NT2/D1 (cell line): ENCODE measurements at places on chromosomes 3 and 15.
A peak's percentile ranks its signal among the peaks of the same experiment; 100 is the strongest.

GRCh38 chr15:70799667-70800450 lies 36.5 kb upstream of the UACA start:
- DNase-seq: no peak

DNA sequence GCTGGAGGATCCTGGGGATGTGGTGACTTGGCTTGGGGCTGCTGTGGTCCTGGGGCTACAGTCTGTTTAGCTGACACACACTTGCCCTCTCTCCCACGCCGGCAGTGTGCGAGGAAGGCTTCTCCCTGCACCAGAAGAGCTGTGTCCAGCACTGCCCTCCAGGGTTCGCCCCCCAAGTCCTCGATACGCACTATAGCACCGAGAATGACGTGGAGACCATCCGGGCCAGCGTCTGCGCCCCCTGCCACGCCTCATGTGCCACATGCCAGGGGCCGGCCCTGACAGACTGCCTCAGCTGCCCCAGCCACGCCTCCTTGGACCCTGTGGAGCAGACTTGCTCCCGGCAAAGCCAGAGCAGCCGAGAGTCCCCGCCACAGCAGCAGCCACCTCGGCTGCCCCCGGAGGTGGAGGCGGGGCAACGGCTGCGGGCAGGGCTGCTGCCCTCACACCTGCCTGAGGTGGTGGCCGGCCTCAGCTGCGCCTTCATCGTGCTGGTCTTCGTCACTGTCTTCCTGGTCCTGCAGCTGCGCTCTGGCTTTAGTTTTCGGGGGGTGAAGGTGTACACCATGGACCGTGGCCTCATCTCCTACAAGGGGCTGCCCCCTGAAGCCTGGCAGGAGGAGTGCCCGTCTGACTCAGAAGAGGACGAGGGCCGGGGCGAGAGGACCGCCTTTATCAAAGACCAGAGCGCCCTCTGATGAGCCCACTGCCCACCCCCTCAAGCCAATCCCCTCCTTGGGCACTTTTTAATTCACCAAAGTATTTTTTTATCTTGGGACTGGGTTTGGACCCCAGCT lies 2.9 kb upstream of the FES start:
- no peak for DNase-seq

- DNase-seq: no peak
Observed at GRCh38 chr3:25604107-25604805, 60.5 kb downstream of the TOP2B start.

- no peak for DNase-seq
Observed at GRCh38 chr3:139286825-139287224, 57.0 kb upstream of the MRPS22 start.

DNA sequence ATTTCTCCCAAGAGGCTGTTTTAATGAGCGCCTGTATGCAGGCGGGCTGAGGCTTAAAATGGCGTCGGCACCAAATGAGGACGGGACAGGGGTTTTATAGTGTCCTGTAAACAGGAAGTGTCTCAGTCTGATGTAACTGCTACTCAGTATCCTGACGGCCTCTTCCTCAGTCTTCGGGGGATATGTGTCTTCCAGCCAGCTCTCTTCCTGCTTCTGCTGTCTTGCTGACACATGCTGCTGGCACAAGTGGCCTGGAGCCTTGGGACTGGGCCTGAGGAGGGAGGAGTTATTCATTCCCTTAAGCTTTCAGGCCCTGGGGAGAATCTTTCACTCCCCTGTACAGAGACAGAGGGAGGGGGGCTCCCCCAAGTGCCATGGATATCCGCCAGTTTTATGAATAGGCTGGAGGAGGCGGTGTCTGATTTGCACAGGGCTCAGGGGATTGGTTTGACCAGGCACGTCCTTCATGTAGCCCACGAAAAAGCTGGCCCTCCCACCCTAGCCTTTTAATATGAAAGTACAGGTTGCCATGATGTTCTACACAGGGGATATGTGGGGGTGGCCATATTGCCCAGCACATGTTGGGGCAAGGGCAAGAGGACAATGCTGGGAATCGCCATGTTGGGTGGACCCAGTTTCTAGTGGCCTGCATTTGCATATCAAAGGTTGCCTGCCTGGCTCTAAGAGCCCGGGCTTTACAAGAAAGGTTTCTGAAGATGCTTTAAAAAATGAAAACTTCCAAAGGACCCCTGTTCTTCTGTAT lies 19.9 kb downstream of the NDUFB4 start:
- DNase-seq: no peak

DNA sequence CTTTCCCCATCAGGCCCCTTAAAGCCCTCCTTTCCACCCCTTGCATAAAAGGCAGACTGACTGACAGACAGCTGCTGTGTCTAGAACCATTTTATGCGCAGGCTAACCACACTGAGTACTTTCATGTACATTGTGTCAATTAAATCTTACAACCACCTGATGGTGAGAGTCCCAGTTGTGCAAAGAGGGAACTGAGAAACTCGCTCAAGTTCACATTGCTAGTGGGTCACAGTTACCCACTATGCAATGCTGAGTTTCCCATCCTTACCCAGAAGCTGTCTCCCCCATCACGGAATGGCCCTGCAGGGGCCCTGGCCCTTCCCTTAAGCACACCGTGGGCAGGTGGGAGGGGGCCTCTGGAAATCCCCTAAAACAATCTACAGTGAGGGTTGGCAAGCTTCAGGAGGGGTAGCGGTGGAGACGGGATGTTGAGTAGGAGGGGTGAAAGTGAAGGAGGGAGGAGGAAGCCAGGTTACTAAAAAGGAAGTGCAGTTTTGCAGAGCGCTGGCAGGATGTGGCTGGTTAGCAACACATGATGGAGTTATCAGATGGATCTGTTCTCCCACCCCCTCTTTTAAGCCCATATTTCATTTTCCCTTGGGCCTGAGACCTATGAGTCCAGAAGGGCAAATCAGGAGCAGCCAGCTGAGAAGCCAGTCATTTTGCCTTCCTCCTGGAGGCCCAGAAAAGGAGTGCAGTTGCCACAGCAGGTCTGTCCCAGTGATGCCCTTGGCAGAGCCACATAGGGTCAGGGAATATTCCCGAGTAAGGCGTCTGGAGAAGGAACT lies 30.0 kb downstream of the STARD5 start:
- no peak for DNase-seq

- no peak for DNase-seq
Observed at GRCh38 chr15:57442335-57442734, 66.0 kb downstream of the CGNL1 start.

DNA sequence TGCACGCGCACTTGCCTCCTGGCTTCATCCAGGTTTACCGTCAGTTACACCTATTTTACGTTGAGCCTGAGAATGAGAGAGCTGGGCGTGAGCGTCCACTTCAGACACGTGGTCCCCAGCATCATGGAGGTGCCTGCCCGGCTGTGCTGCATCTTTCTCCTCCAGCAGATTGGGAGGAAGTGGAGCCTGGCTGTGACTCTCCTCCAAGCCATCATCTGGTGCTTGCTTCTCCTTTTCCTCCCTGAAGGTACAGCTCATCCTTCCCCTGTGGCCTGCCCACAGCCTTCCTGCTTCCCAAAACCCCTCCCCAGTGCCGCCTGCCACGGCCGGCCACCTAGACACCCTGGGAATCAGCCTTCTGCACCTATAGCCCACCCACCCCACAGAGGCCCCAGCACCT lies 31.6 kb downstream of the SLC22A14 start:
- no peak for DNase-seq

DNA sequence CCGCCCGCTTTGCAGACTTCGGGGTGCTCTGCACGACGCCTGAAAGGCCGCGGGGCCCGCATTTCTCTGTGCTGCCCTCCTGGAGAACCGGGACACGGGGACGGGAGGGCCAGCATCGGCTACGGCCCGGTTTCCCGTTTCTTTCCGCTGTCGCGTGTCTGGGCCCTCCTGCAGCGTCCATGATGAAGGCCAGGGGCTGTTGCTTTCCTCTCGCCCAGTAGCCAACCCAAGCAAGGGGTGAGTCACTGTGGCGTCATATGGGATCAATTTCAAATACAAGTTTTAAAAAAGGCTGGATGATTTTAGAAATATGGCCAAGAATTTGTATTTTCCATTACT lies 435 bp downstream of the SLC35G2 start:
- DNase-seq: no peak

GRCh38 chr3:62421207-62421606 lies 47.9 kb upstream of the FEZF2 start:
- no peak for DNase-seq

- no peak for DNase-seq
Observed at GRCh38 chr15:56837273-56837672, 81.2 kb upstream of the TCF12 start.

GRCh38 chr3:124824286-124824915 lies 62.8 kb downstream of the ITGB5 start:
- no peak for DNase-seq

DNA sequence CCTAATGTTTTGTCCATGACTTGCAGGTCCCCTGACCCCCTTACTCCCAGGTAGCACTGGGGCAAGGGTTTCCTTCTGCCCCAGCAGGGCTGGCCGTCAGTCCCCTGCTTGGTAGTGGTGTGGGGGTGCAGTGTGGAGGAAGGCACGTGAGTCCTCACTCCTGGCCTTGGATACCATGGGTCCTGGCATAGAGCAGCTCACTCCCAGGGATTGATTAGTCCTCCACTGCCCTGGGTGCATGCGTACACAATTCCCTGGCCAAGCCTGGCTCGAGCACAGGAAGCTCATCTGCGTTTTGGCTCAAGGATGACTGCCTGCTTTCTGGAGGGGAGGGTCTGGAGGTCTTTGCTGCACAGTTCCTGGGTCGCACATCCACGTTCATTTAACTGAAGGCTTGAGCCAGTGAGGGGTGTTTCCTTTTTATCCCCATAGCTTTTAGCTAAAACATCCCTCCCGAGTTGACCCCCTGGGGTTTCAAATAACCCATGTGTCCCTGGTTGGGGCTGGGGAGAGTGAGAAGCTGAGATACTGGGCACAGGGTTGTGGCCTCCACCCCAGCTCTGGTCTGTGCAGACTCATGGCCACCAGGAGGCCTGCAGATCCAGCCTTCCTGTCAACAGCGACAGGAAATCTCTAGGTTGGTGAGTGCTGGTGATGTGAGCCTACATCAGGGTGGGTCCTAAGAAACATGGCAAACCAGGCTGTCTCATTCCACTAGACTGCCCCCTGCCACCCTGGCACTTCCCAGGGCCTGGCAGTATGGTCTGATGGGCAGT lies 11.5 kb downstream of the HEMK1 start:
- no peak for DNase-seq

DNA sequence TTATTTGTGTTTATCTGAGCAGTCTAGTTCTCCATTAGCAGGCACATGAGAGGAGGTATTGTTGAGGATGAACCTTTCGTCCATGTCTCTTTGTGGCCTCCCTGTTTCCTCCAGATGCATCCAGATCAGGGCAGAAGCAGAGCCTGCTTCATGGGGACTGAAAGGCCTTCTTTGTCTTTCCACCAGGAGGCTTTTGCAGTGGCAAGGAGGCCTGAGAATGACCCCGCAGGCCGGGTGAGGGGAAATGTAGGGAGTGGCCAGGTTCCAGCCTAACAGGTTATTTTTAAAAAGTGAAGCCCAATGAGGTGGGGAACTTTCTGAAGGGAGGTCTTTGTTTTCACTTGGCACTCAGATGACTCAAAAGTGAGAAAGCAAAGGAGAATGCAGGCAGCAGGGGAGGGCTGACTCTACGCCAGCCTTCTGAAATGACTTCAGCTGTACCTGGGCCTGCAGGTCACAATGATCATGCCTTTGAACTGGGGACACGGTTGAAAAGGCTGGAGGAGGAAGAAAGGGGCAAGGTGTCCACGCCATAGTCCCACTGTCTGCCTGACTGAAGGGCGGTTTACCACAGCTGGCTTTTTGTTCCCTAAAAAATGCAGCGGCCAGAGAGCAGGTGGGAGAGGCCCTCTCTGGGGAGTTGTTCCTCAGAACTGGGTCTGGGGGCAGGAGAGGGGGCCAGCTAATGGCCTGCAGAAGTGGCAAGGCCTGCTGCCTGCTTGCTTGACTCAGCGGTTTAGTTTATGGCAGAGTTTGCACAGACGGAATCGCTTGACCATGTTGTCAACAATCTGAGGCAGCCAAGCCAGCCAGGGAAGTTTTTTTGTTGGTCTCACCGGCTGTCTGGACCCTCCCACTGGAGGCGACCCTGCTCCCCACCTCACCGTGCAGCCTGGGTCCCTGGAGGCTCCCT lies 28.7 kb downstream of the CMTM7 start:
- DNase-seq: peak; percentile 42
